ENCODE measurements at places on chromosomes 11 and 22.

DNA sequence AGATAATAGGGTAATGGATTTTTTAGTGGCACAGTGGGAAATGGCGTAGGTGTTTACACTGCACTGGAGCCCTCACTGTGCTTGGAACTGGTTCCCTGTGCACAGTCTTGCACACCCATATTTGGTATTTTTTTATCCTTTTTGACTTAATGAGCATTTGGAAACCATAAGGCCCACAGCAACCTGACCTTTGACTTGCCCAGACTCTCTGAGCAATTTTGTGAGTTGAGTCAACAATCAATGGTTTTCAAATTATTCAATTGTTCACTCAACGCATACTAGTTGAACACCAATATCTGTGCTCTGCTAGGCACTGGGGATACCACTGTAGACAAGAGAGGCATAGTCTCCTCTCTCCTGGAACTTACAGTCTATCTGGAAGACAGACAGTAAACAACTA lies 14.3 kb downstream of the CD44 start:
- DNase-seq, result no peak

GRCh38 chr11:68796801-68797200 lies 44.9 kb downstream of the CPT1A start:
- DNase-seq, result no peak

DNA sequence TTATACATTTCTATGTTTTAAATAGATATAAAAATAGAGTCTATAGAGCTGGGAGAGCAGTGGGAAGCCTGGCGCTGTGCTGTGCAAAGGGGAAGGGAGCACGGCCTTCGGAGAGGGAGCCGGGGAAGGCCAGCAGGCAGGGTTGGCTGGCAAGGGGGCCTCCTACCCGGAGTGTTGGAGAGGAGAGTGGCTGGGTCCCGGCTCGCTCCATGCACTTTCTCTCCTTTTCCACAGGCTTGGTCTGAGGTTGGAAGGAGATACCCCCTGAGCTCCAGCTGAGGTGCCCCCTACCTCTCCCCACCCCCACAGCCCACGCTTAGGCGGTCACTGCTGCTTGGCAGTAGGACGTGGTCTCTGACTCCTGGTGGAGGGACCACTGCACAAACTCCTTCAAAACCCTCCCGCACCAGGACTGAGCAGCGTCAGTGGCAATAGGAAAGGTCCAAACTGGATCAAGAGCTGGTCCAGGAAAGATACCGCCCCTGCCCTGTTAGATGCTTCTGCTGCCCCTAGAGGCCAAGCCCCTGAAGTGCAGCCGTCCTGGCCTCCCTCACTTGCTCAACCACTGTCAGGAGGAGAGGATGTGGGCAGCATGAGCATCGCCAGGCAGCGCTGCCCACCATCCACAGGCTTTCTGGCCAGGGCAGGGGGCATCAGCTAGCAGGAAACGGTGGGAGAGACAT lies 52.9 kb downstream of the SYT13 start:
- DNase-seq, result peak; percentile 44

DNA sequence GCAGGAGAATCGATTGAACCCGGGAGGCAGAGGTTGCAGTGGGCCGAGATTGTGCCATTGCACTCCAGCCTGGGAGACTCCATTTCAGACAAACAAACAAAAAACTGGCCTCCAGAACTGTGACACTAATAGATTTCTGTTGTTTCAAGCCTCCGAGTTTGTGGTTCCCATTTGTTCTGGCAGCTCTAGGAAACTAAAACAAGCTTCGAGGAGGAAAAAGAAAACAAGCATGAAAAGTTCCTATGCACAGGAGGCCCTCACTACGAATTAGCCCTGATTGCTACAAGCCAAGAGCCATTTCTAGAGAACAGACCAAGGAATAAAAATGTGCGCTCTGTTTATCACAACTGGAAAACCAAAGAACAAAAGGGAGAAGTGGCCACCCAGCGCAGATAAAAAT lies 47.8 kb upstream of the SHANK2 start:
- DNase-seq, result no peak

GRCh38 chr22:36409911-36410756 lies 22.4 kb upstream of the MYH9 start:
- DNase-seq, result no peak

GRCh38 chr11:120209746-120210625 lies 846 bp upstream of the OAF start:
- no peak for DNase-seq

GRCh38 chr11:72818971-72819370 lies 4.8 kb downstream of the ATG16L2 start:
- DNase-seq, result no peak

GRCh38 chr11:73493956-73494598 lies 103.8 kb downstream of the FAM168A start:
- no peak for DNase-seq

DNA sequence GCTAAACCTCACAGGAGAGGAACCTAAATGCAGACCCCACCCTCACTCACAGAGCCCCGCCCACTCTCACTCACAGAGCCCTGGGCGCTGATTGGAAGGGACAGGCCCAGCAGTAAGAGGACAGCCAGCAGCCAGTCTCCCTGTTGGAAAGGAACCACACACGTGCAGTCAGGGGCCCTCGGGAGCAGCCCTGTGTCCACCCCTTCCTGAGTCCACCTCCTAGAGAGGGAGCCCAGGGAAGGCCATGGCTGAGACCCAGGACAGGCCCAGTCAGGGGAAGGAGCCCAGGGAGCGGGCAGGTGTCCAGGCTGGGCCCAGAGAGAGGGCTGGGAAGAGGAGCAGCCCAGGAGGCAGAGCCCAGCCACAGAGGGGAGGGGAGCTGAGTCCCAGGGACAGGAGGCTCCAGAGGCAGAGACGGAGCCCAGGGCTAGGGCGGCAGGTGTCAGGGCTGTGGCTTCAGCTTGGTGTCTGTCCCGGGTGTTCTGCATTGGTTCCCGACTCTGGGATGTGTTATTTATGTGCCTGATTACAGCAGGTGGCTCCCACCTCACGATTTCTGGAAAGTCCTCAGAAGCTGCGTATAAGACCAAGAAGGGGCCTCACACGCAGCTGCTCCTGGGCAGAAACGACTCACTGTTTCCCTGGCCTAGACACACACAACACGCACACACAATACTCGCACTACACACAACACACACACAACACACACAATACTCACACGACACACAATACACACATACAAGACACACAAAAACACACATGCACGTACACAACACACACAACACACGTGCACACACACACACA lies 9.0 kb upstream of the APOBEC3H start:
- DNase-seq, result no peak

GRCh38 chr11:63763496-63764339 lies 4.9 kb downstream of the ZFTA start:
- no peak for DNase-seq

DNA sequence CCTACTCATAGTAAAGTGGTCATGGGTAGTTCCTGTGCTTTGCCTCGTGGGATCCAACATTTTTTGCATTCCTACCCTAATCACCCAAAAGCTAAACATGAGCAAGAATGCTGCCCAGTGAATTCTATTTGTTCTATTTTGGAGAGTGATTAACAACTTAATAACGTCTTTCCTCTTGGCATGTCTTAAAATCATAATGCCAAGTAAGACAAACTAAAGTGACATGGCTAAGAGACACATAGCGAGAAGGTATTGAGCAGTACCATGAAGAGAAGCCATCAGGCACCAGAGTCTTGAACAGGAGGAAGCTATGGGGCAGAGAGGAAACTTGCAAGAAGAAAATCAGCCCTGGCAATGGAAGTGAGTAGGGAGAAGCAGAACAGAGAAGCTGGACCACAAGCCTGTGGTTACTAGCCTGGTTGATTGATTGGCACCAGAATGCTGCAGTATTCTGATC lies 32.0 kb downstream of the EXPH5 start:
- no peak for DNase-seq

DNA sequence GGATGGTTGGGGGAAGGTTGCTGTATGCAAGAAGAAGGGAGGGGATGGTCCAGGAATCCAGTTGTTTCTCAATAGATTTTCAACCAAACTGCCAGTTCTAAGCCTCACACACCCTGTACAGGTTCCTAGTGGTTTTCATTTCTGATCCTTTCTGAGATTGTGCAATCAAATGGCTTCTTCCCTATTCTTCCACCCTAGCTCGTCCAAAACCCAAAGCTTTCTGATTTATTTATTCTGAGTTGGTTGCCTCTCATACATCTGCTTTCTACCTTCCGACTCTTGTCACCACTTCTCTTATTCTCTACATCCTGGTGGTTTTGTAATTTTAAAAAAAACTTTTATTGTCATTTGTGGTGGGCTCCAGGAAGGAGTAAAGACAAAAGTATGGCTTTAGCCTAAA lies 12.6 kb downstream of the OR5A2 start:
- no peak for DNase-seq

GRCh38 chr11:1131033-1131911 lies 26.5 kb upstream of the MUC5AC start:
- no peak for DNase-seq

DNA sequence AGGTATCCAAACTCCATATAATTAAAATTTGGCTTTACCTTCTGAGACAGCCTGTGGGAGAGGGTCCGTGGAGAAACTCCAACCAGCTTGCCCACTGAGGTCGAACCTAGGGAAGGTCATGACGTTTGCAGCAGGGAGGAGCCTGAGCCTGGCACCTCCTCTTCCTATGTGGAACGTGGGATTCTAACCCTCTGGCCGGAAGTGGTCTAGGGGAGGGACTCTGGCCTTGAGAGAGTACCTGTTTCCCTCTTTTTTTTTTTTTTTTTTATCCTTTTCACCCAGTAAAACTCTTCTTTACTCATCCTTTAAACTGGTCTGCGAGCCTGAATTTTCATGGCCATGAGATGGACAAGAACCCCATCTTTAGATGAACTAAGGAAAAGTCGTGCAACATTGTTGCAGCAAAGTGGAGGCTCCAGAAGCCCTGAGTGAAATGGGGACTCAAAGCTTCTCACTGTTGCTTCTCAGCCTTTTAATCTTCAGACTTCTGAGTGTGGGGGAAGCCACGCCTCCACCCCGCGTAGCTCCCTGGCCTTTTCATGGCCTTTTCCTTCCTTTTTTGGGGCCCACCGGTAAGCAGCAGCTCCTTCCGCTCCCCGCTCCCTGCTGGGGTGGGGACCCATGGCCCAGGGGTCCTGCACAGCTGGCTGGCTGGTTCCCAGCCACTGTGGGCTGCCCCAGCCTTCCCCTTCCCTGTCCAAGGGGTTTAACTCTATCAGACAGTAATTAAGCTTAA lies 1359.9 kb downstream of the LRRC4C start:
- DNase-seq, result no peak

- DNase-seq, result no peak
Measured at GRCh38 chr22:39800790-39801520, 92.6 kb downstream of the ENTHD1 start.

GRCh38 chr22:42928969-42929837 lies 72.1 kb upstream of the ARFGAP3 start:
- DNase-seq, result no peak

GRCh38 chr11:64934682-64935358 lies 873 bp downstream of the GPHA2 start:
- no peak for DNase-seq

DNA sequence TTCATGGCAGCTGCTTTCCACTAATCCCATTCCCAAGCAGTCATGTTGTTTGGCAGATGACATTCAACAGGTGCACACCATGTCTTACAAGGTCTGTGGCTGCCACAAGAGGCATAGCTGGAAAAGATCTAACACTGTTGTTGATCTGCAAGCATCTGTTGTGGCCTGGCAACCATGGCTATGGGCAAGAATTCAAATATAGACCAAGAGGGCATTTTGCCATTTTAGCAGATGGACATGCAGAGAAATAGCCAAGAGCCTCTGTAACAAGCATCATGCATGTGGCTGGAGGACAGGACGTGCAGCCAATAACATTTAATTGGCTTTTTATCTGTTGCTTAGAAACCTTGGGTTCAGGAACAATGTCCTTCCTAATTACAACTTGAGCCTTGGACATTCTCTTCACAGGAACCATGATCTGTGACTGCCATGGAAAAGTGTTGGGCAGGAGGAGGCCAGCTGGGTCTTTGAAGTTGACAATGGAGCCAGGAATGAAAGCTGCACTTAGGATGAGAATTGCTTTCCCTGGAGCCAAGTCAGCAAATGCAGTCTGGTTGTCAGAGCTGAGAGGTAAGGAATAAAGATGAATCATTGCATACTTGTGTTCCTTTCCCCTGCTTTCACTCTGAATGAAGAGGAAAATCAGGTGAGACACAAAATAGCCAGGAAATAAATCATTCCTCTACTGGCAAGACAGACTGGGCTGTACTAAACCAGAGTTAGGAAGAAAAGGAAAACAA lies 113.6 kb upstream of the ANO5 start:
- no peak for DNase-seq

DNA sequence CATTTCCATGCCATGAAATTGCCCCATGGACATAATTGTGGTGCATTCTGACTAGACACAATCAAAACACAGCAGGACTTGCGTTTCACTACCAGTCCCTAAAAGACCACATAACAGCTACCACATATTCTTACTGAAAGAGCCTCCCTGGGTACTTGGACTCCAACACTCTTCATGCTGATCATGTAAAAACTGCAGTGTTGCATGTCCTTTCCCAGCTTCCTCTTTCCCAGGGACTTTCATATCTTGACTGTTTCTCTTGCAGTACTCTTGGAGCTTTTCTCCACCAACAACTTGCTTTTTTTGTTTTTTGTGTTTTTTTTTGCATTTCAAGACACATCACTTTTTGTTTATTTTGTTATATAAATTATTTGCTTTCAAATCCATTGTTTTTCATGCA lies 22.9 kb downstream of the MS4A6E start:
- no peak for DNase-seq

GRCh38 chr22:45987136-45987861 lies 10.3 kb upstream of the WNT7B start:
- DNase-seq, result no peak

DNA sequence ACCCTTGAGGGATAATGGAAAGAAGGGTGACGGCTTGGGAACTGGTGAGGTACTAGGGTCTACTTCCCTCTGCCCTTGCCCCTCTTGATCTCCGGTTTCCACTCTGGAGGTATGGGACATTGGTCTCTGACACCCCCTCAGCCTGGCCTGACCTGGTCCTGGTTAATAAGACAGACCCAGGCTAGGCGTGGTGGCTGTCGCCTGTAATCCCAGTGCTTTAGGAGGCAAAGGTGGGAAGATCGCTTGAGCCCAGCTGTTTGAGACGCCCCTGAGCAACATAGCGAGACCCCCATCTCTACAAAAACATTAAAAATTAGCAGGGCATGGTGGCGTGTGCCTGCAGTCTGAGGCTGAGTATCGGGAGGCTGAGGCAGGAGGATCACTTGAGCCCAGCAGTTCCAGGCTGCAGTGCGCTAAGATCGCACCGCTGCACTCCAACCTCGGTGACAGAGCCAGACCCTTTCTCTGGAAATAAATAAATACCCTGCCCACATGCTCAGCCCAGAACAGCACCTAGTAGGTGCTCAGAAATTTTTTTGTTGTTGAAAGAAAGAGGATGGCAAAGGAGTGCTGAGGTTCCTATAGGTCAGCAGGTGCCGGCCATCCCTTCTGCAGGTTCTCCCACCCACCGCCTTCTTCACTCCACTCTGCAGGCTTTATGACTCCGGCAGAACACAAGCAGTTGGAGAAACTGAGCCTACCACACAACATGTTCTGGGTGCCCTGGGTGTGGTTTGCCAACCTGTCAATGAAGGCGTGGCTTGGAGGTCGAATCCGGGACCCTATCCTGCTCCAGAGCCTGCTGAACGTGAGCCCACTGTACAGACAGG lies 6.3 kb downstream of the BEST1 start:
- no peak for DNase-seq

GRCh38 chr22:39414886-39415285 lies 15.3 kb downstream of the TAB1 start:
- DNase-seq, result no peak
